ENCODE measurements at places on chromosomes 7 and 10.

GRCh38 chr7:94656925-94657731 lies 1.2 kb upstream of the SGCE start:
- DNase-seq: no peak

DNA sequence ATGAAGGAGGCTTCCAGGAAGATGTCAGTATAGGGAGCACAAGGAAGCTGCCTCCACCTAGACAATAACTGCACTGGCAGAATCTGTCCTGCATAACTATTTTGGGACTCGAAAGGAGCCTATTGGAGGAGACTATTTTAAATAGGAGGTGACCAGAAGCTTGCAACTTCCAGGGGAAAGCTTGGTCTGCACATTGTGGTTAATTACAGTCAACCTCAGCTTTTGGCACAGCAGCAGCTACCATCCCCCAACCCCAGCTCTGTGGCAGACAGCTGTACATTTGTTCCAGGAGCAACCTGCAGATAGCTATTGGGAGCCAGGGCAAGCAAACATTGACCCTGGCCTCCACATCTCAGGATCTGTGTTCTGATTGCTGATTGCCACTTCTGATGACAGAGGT lies 46.3 kb upstream of the NANOS1 start:
- DNase-seq: no peak

GRCh38 chr7:128755075-128755818 lies 16.1 kb downstream of the CALU start:
- no peak for DNase-seq

DNA sequence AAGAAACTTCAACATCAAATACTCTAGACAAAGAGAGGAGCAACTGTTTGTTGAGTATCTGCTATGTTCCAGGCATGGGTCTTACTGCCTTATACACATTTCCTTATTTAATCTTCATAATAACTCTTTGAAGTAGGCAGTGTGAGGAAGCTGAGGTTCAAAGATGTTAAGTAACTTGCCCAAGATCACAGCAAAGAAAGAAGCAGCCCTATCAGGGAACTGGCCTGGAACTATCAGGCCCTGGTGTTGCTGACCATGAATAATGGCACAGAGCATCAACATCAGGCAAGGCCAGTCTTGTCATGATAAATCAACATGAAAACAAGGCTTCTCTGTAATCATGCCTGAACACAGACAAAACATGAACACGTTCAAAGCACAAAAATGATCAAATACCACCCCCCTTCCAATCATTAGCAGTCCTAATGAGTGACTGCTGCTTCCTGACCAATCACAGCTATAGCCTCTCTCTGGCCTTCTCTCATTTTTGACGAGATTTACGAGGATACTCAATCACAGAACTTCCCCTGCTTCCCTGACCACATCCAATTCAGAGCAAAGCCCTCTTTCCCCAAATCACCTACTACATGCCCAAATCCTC lies 2.3 kb downstream of the GSDME start:
- DNase-seq: no peak

- DNase-seq: no peak
These were observed 165.7 kb downstream of the ELMO1 start for GRCh38 chr7:37282927-37283326.

GRCh38 chr10:50614444-50615137 lies 9.2 kb downstream of the SGMS1 start:
- DNase-seq: no peak

DNA sequence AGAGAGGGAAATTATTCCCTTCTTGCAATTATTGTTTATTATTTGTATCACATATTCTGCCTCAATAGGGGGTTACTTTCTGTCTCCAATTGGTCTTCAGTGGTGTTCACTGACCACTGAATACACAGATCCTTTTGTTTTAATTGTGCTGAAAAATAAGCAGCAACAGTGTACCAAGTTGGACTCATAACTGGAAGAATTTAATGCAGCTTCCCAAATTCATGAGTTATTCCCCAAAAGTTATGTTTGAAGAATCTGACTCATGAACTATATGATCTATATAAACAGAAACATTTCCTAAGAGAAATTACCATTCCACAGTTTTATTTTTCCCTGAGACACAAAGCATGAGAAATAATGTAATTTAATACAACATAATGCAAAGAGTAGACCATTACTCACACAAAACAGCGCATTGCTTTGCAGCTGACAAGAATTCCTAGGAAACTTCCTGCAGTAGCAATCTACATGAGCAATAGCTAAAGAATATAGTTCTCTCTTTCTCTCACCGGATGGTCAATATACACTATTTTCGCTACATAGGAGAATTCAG lies 479.2 kb downstream of the HTR7 start:
- no peak for DNase-seq

GRCh38 chr10:112363696-112364688 lies 9.9 kb upstream of the ACSL5 start:
- DNase-seq: no peak

- no peak for DNase-seq
These were observed 499 bp downstream of the GAL3ST4 start for GRCh38 chr7:100167912-100168323.

DNA sequence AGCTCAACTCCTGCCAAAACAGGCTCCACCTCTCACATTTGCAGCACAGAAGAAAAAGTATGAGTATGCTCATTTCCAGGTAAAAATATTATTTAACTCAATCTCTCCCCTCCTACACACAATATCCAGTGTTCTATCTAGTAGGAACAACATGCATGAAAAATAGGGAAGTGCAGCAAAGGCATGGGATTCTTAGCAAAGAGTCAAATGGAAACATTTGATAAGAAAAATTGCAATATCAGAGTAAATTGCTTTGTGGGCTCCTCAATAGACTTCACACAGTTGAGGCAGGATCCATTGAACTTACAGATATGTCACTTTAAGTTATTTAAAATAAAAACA lies 150.9 kb downstream of the ANK3 start:
- DNase-seq: no peak

- DNase-seq: no peak
These were observed 210.9 kb downstream of the INHBA start for GRCh38 chr7:41491883-41492471.

DNA sequence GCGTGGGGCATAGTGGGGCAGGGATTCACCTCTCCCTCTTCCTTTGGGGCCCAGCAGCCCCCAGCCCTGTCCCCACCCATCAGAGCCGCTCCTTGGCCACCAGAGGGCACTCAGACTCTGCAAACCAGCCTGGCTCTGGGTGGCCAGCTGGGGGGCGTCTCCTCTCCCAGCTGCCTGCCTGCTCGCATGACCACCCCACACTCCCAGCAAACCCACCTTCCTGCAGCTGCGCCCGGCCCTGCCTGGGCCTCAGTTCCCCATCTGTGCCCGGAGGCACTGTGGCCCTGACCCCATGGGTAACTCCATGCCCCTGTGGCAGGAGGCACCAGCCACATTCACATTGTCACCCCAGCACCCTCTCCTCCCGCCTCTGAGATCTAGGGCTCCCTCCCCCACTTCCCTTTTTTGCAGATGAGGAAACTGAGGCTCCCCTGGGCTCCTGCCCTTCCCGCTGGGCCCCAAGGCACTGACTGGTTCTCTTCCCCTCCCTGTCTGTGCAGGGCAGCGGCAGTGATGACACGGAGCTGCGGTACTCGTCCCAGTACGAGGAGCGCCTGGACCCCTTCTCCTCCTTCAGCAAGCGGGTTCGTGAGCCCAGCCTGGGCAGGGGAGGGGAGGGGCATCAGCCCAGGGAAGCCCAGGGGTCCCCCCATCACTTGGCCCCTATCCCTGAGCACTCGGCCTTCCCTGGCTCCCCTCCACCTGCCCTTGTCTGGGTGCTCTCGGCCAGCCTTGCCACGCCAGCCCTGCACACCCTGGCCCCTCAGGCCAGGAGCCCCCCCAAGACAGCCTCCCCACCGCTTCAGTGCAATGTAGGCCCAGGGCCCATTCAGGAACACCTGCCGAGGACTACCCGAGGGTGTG lies 6.9 kb upstream of the SH2B2 start:
- no peak for DNase-seq

GRCh38 chr10:56231436-56231835 lies 129.6 kb downstream of the ZWINT start:
- no peak for DNase-seq

DNA sequence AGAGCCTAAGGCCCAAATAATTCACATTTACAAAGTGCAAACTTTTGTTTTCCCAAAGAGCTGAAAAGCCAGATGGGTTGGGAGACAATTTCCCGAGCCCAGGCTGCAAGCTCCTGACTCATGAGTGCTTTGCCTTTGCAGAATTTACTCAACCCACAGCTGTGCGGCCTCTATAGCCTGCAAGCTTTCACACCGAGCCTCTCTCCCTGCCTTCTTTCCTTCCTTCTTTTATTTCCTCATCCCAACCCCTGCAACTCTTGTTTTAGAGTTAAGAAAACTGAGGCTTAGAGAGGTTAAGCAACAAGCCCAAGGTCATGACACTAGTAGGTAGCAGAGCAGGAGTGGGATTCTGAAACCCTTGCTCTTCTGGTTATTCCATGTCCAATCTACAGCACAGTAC lies 203.0 kb upstream of the GPR26 start:
- DNase-seq: no peak

DNA sequence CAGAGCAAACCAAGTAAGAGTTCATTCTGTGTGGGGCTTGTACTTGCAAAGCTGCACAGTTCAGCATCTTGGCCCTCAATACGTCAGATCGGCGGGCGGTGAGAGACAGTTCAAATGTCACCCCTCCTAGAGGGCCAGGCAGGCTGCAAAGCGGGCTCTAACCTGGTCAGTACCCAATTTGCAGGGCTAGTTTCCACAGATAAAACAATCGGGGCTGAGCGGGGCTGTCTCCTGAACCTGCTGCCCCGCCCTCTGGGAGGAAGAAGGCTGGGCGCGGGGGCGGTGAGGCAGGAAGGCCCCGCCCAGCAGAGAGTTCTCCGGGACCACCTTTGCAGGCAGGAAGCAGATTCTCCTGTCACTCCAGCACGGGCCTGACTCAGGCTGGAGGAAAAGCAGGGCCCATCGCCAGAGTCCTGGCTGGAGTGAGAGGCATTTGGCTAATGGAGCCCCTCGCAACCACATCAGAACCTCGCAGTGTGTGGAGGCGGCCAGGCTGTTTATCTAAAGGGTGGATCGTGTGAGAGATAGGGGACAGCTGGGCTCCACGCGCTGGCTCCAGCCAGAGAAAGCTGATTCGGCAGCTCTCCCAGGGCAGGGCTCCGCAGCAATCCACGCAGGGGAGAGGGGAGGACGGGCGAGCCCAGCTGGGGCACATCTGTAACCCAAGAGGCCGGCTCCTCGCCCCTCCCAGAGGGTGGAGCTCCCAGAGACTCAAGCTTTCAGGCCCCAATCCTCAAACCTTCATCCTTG lies 83.1 kb downstream of the SH3PXD2A start:
- peak; percentile 43 for DNase-seq

DNA sequence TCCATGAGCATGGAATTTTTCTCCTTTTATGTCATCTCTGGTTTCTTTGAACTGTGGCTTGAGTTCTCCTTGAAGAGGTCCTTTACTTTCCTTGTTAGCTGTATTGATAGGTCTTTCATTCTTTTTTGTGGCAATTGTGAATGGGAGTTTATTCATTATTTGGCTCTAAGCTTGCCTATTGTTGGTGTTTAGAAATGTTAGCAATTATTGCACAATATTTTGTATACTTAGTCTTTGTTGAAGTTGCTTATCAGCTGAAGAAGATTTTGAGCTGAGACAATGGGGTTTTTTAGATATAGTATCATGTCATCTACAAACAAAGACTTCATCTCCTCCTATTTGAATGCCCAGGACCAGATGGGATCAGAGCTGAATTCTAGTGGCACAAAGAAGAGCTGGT lies 1143.8 kb downstream of the XPNPEP1 start:
- DNase-seq: no peak

DNA sequence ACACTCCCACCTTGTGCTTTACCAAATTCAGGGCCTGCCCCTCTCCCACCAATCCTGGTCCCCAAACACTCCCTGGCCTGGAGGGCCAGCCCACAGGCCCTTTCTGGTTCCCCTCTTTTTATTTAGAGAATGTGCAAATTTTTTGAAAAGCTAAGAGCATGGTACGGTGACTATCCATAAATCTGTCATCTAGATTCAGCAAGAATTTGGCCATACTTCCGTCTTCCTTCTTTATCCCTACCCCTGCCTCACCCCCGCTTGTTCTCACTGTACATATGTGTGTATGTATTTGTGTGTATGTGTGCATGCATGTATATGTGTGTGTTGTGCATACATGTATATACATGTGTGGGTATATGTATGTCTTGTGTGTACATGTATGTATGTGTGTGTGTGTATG lies 8.1 kb upstream of the TBRG4 start:
- DNase-seq: no peak

GRCh38 chr7:82105463-82105862 lies 335.6 kb upstream of the HGF start:
- no peak for DNase-seq

DNA sequence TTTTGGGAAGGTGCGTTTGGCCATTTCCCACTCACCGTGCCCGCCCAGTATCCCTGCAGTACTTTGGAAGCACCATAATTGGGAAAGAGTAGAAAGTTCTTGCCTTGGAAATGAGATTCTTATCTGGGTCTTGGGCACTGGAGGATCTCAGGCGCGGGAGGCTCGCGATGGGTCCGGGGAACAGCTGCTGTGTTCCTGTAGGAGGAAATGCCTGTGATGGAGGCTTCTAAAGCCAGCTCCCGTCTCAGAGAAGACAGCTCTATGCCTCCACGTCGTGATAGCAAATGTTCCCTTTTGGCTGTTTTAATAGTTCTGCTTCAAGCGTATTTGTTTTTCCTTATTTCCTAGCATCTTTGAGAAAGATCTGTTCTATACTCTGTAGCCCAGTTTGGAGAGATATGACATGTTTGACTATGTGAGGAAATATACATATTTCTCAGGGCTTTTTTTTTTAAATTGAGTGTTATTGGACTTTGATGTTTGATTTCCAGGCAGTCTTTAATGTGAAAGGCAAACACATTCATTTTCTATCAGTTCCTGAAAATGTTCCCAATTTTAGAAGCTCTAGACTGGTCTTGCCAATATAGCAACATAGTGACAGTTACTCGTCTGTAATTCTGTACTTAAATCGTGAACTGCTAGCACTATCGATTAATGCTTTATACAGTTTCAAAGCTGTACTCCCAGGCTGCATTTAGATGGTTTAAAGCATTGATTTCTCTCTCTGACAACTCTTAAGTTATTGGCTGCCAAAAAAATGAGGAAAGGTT lies 280.8 kb downstream of the DPP6 start:
- DNase-seq: no peak

- DNase-seq: no peak
These were observed 621.9 kb upstream of the GHITM start for GRCh38 chr10:83517456-83517855.

GRCh38 chr7:108419961-108420908 lies 36.0 kb downstream of the NRCAM start:
- DNase-seq: no peak

- DNase-seq: no peak
These were observed 27.3 kb upstream of the SYCE1 start for GRCh38 chr10:133592716-133593115.

DNA sequence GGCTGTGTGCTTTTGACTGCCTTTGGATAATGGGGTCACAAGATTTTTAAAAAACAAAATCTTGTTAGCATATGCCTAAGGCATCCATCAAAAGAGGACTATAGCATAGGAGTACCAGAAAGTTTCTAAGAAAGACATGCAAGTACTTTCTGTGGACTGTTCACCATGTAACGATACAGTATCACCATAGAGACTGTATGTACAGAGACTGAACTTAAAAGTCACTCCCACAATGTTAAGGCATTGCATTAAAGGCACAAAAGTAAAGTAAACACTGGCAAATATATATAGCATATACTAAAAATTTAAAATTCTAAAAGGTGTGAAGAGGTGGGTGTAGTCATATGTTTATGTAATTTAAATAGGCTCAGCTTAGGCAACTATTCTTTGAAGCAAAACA lies 190.9 kb downstream of the IMMP2L start:
- DNase-seq: no peak

GRCh38 chr7:107700570-107700969 lies 39.9 kb downstream of the SLC26A4 start:
- no peak for DNase-seq
